Stimulated activated CD8-positive, alpha-beta memory T cell treated with anti-CD3 and anti-CD28 coated beads, Interleukin-4, amount 100 ng/mL, for 1 hour (primary cell): ENCODE measurements at places on chromosomes 13 and 19.

- DNase-seq: no peak
Observed at GRCh38 chr19:55907746-55908145, 24.4 kb downstream of the NLRP13 start.

DNA sequence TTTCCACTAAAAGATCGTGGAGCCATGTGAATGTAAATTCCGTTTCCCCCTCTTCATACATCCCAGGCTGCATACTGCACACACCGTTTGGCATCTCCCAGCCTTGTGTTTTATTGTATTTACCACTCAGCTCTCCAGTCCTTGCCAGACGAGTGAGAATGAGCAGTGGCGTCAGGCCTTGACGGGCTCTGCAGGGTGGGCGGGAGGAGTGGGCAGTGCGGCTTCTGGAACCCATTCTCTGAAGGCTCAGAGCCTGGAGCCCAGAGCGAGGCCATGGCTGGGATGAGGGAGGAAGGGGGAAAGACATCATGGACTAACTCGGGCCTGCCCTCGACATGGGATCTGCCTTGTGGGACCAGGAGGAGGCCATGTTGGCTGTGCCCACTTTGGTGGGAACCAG, 25.1 kb downstream of the BICRA start:
- DNase-seq: no peak

- DNase-seq: no peak
Observed at GRCh38 chr19:41457241-41457640, 14.3 kb downstream of the ERICH4 start.

- DNase-seq: no peak
Observed at GRCh38 chr13:30394751-30395191, 27.5 kb upstream of the UBE2L5 start.

DNA sequence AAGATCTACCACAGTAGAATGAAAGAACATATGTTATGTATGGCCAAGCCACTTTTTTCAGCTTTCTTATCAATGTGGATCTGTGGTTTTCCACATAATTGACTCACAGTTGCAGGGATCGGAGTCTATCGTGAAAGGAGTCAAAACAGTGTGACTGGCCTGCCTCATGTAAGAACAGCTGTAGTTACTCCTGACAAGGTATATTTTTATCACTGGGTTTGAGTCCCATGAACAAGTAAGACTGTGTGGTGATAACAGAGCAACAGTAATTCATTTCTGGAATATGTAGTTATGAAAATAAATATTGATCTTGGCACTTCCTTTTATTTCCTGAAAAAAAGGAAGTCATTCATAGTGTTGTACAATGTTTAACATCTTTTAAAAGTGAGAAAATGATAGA, 416.6 kb downstream of the KLF12 start:
- DNase-seq: no peak
